ENCODE measurements at places on chromosomes 6 and 20.

- DNase-seq, result no peak
These were observed 493.9 kb upstream of the SOX4 start for GRCh38 chr6:21099338-21100314.

- DNase-seq, result no peak
These were observed 42.7 kb downstream of the MAFB start for GRCh38 chr20:40646361-40646760.

DNA sequence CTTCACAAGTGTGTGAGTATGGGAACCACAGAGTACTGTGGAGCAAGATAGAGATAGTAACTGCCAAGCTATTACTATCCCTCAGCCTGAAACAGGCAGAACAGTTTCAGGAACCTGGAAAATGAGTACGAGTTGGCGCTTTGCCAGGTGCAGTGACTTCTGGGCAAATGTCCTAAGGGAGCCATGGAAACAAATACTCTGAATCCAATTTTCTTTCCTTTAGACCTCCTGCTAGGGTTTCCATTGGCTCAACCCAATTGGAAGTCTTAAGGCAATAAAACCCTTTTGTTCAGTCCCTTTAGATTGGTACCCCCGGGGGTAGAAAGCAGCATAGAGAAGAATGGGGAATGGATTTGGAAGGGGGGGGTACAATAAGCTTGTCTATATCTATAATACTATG, 205.0 kb upstream of the EPHA7 start:
- no peak for DNase-seq

DNA sequence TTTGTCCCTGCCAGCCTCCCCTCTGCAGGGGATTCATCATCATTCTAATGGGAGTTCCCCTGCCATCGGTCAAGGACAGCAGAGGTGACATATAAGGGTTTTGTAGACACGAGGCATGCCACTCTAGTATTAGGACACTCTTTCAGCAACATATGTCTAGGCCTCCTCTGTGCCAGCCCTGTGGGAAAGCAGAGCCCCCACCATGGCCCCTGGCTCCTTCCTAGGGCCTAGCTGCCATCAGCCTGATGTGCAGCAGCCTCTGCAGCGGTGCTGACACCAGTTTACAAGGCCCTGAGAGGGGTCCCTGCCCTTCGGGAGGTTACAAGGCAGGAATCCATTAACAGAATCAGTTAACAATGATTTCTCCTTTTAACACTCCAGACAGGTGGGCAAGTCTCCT, 32.5 kb downstream of the TMEM242 start:
- DNase-seq, result no peak

GRCh38 chr6:43386492-43386891, 17.0 kb upstream of the ZNF318 start:
- DNase-seq, result no peak

DNA sequence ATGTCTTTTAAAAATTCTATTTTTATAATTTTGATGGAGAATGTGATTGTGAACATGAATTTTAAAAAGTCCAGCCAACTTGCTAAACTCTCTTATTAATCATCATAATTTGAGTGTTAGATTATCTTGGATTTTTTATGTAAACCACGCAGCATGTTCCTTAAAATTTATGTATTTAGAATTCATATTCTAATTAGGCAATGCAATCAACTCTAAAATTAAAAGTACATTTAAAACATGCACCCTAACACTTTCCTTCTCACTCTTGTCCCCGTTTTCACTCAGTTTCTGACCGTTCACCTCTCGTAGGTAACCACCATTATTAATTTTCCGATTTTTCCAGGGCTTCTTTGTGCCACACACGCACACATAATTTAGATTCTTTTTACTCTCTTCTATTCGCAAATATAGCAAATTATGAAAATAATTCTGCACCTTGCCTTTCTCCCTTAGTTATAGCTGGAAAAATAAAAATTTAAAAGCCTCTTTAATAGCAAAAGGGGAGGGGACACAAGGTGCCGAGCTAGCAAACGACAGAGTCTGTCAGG, 329 bp upstream of the ZKSCAN3 start:
- no peak for DNase-seq

DNA sequence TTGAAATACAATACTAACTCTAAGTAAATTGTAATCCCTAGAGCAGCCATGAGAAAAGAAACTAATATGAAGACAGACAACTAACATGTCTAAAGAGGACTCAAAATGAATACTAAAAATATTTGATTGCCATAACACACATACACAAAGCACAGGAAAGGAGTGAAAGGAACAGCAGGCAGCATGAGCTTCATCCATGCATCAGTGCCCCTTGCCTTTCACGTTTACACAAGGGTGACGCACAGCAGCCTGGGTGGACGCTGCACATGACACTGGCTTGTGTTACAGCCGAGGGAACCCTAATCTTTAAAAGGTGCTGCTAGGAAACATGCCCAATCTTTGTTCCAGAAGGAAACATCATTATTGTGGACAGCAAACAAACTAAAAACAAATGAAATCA, 123.5 kb downstream of the MAN1A1 start:
- no peak for DNase-seq

GRCh38 chr6:156953479-156954146, 176.4 kb downstream of the ARID1B start:
- DNase-seq, result no peak

- DNase-seq, result no peak
These were observed 41.0 kb upstream of the RAB23 start for GRCh38 chr6:57262901-57263694.

GRCh38 chr6:154796484-154796883, 63.3 kb downstream of the SCAF8 start:
- DNase-seq, result no peak
